Right ventricle myocardium inferior (tissue), 1 donor: ENCODE measurements at places on chromosomes 3 and 15.

GRCh38 chr3:4735243-4735642 lies 242.1 kb downstream of the ITPR1 start:
- no peak for DNase-seq

GRCh38 chr3:193617628-193618027 lies 24.6 kb downstream of the OPA1 start:
- no peak for DNase-seq

DNA sequence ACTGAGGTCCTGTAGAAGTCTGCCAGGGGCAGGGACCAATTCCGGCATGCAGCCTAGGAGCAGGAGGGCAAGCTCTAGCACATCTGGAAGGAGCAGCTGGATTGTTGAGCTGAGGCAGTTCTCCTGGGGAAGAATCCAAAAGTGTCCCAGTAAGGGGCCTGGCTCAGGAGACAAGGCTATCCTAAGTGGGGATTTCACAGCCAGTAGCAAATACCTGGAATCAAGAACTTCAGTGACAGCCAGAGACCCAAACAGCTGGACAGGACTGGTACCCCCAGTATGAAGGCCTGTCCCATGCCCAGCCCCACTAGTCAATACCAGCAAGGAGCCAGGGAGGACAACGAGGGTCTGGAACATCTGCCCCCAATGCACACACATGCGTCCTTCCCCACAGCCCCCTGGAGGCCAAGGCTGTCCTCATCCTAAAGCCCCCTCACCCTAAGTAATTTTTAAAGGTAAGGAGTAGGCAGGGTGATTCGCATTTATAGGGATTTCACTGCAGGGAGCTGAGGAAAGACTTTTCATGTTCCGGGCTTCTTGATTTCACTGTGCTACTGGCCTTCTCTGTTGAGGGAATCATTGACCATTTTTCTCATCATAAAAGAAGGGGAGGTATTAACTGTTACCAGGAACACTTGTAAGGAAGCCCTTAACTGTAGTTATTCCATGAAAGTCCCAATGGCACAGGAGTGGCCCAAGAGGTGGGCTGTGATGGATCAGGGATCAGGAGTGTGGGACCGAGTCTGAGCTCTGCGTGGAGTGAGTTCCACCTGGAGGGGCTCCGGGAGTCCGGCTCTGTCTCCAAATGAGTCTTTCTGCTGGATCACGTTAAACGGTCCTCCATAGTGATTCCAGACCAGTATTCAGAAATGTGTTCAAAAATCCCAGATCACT lies 2.6 kb upstream of the CHSY1 start:
- DNase-seq = no peak

GRCh38 chr3:116306720-116307119 lies 138.6 kb downstream of the LSAMP start:
- DNase-seq = no peak

GRCh38 chr3:122506450-122506849 lies 8.3 kb downstream of the KPNA1 start:
- DNase-seq = no peak

- DNase-seq = no peak
These were observed 93.4 kb downstream of the CCNL1 start for GRCh38 chr3:157066335-157067098.

DNA sequence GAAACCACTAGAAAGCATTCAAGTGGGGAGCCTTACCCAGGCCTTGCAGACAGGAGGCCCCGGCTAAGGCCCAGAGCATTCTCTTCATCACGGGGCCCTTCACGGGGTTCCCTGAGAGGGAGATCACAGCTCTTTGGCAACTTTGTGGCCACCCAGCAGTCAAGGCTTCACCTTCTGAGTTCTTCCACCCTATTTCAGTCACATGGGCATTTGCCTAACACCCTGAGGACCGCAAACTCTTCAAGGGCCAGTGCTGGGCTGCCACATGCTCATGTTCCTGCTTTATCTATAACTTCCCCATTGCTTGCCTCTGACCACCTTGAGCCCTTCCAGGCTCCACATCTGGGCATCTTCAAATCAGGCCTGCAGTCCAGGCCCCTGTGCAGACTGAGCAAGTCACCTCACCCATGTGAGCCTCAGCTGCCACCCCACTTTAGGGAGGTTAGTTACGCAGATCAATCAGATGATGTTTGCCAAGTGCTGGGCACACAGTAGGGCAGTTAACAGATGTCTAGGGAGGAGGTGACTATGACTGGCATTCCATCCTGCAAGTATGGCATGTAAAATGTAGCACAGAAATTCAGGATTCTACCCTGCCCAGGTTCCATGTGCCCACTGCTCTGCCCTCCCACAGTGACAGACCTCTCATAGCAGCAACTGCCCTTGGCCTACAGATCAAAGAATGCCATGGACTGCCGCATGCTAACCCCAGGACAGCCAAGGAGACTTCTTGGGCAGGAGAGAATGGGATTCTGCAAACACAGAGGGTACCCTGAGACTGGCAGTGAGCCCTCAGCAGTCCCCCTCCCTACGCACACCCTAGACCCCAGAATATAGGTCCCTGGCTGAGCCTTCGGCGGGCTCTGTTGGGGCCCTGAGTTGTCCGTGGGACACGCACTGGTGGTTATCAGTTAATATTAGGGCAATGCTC lies 37.6 kb upstream of the ZNF710 start:
- peak; percentile 82 for DNase-seq
